ENCODE measurements at places on chromosomes 12 and 14. TPM values are rescaled to one million over a fixed set of nuclear protein-coding genes. Genes with fewer than 3 reads are reported as not detected.

Gene EFS
- 6.3 TPM for total RNA-seq

Gene SLC6A12
- 0.12 TPM for total RNA-seq

Gene RIMKLB
- total RNA-seq: 42.2 TPM

Gene EPYC
- not detected for total RNA-seq

Gene POTEG
- total RNA-seq: not detected

Gene AQP6
- total RNA-seq: 0.13 TPM

Gene KRT2
- total RNA-seq: not detected

Gene TNFAIP2
- total RNA-seq: 65.9 TPM

Gene ZDHHC22
- total RNA-seq: not detected

Gene NANOG
- total RNA-seq: not detected

Gene VASH1
- 7.8 TPM for total RNA-seq

Gene CREBL2
- 48.9 TPM for total RNA-seq

Gene MEG3
- total RNA-seq: 146 TPM

Gene DNAI7
- 0.37 TPM for total RNA-seq

Gene SPTB
- under 0.01 TPM for total RNA-seq

Gene NR2C1
- 18.4 TPM for total RNA-seq

Gene TAS2R7
- total RNA-seq: not detected

Gene AMN
- total RNA-seq: not detected

Gene NR1H4
- not detected for total RNA-seq

Gene PTPN6
- total RNA-seq: not detected

Gene ADCY6
- total RNA-seq: 126 TPM

Gene MSI1
- not detected for total RNA-seq

Gene LRIG3
- 16.4 TPM for total RNA-seq

Gene ARMH4
- total RNA-seq: 6.4 TPM

Gene LHX5
- total RNA-seq: not detected

Gene PELI2
- total RNA-seq: 9.5 TPM

Gene SCNN1A
- not detected for total RNA-seq

Gene SERPINA6
- 0.06 TPM for total RNA-seq

Gene SLC16A7
- 34.3 TPM for total RNA-seq

Gene FGF23
- not detected for total RNA-seq

Gene CCDC196
- not detected for total RNA-seq

Gene SYCP3
- total RNA-seq: 0.13 TPM

Gene TIMELESS
- total RNA-seq: 10.3 TPM

Gene SERPINA9
- total RNA-seq: not detected

Gene FAM177A1
- 84.2 TPM for total RNA-seq

Gene TAS2R19
- total RNA-seq: 6.0 TPM

Gene TMEM119
- total RNA-seq: 16.1 TPM

Gene ARG2
- 4.0 TPM for total RNA-seq

Gene RNASE1
- 7.1 TPM for total RNA-seq

Gene TAS2R20
- total RNA-seq: 1.8 TPM

Gene RGS6
- not detected for total RNA-seq

Gene BIN2
- total RNA-seq: not detected

Gene MAPK1IP1L
- 14.1 TPM for total RNA-seq

Gene PRB2
- total RNA-seq: not detected

Gene STAC3
- 0.40 TPM for total RNA-seq

Gene PLEKHH1
- 0.26 TPM for total RNA-seq

Gene PTPRR
- total RNA-seq: 1.5 TPM

Gene E2F7
- 8.2 TPM for total RNA-seq

Gene IL23A
- not detected for total RNA-seq

Gene GALNT6
- total RNA-seq: 5.0 TPM

Gene WIF1
- not detected for total RNA-seq

Gene DNAH10
- total RNA-seq: 0.13 TPM

Gene ARID2
- 13.9 TPM for total RNA-seq

Gene ADAMTS20
- not detected for total RNA-seq

Gene COX6A1
- 480 TPM for total RNA-seq

Gene ZFHX2
- total RNA-seq: 0.06 TPM

Gene PFDN5
- total RNA-seq: 1,329 TPM

Gene AMN1
- 20.6 TPM for total RNA-seq

Measured in aortic smooth muscle cell (primary cell).